ENCODE measurements at places on chromosomes 12 and 14. TPM values are rescaled to one million over a fixed set of nuclear protein-coding genes. Genes with fewer than 3 reads are reported as not detected.

KCNA5 gene
- polyA plus RNA-seq, result 2.2 TPM

SMOC1 gene
- polyA plus RNA-seq, result 2.3 TPM

TAPBPL gene
- polyA plus RNA-seq, result 20.2 TPM

WNT1 gene
- polyA plus RNA-seq, result not detected

ASPG gene
- 17.0 TPM for polyA plus RNA-seq
